ENCODE measurements at places on chromosomes 1 and 21. TPM values are rescaled to one million over a fixed set of nuclear protein-coding genes. Genes with fewer than 3 reads are reported as not detected.

DNA sequence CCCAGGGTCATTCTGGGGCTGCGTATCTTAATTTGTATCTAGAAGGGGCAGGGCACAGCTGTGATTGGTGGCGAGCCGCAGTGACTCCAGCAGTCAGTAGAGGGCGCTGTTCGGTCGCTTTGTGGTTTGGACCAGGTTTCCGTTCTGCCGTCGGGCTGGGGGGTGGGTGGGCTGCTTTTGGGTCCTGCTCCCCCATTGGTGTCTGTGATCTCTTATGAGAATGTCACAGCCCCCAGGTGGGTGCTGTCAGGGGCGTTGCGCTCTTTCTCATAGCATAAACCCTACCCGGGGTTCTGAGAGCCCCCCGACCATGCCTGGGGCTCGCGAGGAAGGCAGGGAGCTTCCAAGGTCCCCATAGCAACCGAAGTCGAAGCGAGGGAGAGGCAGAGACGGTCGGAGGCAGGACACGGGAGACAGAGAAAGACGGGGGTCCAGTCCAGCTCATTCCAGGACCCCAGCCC, 5.4 kb downstream of the TFF3 start:
- no peak for DNase-seq

DNA sequence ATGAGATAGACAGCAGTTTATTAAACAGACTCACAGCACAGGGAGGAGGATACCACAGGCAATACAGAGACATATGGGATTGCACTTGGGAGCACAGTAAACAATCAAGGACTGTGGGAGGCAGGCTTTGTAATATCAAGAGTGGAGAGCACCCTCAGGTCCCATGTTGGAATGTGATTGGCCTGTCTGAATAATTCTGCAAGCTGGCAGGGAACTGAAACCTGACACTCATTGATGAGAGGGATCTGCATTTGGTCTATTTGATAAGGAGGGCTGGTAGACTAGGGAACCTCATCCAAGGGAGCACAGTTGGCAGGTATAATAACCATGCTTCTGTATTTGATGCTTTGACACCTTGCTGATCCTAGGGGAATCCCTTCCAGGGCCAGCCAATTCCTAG, 69.9 kb upstream of the PRMT6 start:
- no peak for DNase-seq

DNA sequence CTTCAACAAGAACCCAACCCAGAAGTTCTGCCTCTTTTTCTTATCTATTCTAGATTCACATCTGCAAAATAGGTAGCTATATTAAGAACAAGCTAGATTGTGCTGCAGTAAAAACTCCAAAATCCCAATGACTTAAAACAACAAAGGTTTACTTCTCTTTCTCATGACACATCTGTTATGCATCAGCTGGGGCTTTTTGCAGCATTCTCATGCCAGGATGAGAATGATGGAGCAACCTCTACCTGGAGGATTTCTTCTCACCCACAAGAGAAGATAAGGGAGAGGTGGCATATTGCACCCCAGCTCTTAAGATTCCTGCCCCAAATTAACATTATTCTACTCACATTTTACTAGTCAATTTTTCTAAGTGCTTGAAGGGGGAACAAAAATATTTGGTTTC, 152.3 kb upstream of the SPAG17 start:
- DNase-seq = no peak

GRCh38 chr1:241186716-241187115, 170.3 kb downstream of the RGS7 start:
- DNase-seq = no peak

DNA sequence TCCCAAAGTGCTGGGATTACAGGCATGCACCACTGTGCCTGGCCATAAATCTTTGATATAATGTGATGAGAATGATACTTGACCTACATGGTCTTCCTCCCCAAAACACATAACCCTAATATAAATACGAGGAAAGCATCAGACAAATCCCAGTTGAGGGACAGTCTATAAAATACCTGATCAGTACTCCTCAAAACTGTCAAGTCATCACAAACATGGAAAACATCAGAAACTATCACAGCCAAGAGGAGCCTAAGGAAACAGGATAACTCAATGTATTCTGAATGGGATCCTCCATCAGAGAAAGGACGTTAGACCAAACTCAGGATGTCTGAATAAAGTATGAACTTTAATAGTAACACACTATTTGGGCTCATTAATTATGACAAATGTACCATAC, 172.4 kb downstream of the NTPCR start:
- no peak for DNase-seq

- DNase-seq = peak; percentile 62
Measured at GRCh38 chr1:183841550-183841949, 36.6 kb downstream of the RGL1 start.

DNA sequence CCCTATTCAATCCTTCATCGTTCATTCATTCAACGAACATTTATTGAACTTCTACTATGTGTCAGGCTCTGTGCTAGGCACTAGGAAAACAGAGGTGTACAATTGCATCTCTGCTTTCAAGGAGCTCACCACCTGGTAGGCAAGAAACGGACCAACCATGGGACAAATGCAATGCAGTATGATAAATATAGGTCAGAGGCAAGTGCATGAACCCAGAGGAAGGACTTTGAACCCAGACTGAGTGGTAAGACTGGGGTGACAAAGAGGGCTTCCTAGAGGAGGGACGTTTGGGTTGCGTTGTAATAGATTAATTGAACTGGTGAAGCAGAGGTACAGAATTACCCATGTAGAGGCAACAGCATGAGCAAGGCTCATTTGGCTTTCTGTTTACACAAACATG, 16.4 kb downstream of the CD2 start:
- no peak for DNase-seq

GRCh38 chr1:25562101-25562927, 18.9 kb downstream of the LDLRAP1 start:
- DNase-seq = peak; percentile 48

- DNase-seq = no peak
Measured at GRCh38 chr1:245901565-245901964, 605.5 kb downstream of the SMYD3 start.

The C1orf226 gene
- not detected for total RNA-seq

The GNAT2 gene
- total RNA-seq = 0.92 TPM

The ZSWIM5 gene
- 0.74 TPM for total RNA-seq

The PRR9 gene
- not detected for total RNA-seq

The TTLL7 gene
- total RNA-seq = 0.72 TPM
